Dermis microvascular lymphatic vessel endothelial cell (primary cell): ENCODE measurements at places on chromosomes 1 and 21. TPM values are rescaled to one million over a fixed set of nuclear protein-coding genes. Genes with fewer than 3 reads are reported as not detected.
A peak's percentile ranks its signal among the peaks of the same experiment; 100 is the strongest.

CELA3A gene
- total RNA-seq, result not detected in 2 replicates

ZFP69 gene
- total RNA-seq, result 1.4 and 1.5 TPM in 2 replicates

GLMP gene
- 52.4 and 80.7 TPM in 2 replicates for total RNA-seq

C1orf116 gene
- not detected in 2 replicates for total RNA-seq

SLC26A9 gene
- total RNA-seq, result not detected in 2 replicates

CFHR2 gene
- total RNA-seq, result not detected in 2 replicates

ANKRD34A gene
- under 0.01 TPM in 2 replicates for total RNA-seq

CLEC20A gene
- total RNA-seq, result not detected in 2 replicates

DNA sequence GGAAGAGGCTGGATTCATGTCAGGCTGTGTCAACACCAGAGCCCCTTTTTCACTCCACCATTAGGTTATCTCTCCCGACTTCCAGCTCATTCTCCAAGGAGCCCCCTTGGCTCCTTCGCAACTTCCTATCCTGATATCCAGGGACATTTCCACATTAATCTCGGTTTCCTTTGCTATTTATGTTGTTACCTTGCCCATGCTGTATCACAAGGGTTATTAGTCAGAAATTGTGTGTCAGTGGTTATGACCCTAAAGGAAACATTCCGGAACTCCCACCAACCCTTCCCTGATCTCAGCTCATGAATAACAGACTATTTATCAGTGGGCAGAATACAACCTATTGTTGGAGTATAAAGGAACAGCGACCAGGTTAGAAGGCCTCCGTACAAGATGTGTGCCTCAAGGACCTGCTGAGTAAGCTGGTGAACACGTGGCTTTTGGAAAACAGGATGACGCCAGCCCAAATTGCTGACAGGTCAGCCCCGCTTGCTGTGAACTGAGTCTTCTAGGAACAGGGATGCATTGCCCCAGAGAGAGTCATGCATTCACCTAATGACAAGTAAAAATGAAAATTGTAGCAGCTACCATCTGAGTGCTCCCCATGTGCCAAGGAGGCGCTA lies 121.5 kb downstream of the PLPP3 start:
- peak; percentile 81 for DNase-seq

- DNase-seq, result no peak
Measured at GRCh38 chr1:1623631-1624442, 8.1 kb upstream of the MMP23B start.

- DNase-seq, result peak; percentile 20
Measured at GRCh38 chr1:24111996-24112779, at the start of gene MYOM3. MYOM3 (minus strand) TSS chr1:24112135; CDS start chr1:24108636, 3,499 bp downstream.

GRCh38 chr1:169371404-169371803 lies 3.4 kb downstream of the BLZF1 start:
- DNase-seq, result no peak

DNA sequence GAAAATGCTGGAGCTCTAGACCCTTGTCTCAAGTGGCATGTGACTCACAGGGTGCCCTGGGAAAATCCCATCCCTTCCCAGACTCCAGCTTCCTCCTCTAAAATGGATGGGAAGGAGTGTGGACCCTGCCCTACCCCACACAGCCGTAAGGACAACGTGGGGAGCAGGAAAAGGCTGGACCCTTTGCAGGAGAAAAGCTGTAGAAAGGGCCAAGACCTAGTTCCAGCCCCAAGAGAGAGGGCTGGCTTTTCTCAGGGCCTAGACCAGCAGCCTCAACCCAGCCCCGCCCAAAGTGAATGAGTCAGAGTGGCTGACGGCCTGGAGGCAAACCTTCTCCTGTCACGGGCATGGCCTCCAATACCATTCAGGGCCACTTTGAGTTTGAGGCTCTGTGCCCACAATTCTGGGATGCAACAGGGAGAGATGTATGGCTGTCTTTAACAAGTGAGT lies 1.1 kb downstream of the LAMB3 start:
- peak; percentile 80 for DNase-seq

DNA sequence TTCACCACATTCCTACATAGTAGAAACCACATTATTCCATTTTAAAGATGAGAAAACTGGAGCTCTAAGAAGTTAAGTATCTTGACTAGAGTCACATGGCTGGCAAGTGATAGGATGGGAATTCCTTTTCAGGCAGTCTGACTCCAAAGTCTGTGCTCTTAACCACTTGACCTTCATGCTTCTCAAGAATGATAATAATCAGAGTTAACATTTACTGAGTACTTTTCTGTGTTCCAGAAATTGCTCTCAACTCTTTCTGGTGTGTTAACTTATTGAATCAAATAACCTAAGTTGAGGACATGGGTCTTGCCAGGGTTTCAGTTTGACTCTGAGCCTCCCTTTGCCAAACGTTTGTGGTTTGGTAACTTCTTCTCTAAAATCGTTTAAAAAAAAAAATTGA lies 169.4 kb downstream of the RASAL2 start:
- DNase-seq, result no peak

DNA sequence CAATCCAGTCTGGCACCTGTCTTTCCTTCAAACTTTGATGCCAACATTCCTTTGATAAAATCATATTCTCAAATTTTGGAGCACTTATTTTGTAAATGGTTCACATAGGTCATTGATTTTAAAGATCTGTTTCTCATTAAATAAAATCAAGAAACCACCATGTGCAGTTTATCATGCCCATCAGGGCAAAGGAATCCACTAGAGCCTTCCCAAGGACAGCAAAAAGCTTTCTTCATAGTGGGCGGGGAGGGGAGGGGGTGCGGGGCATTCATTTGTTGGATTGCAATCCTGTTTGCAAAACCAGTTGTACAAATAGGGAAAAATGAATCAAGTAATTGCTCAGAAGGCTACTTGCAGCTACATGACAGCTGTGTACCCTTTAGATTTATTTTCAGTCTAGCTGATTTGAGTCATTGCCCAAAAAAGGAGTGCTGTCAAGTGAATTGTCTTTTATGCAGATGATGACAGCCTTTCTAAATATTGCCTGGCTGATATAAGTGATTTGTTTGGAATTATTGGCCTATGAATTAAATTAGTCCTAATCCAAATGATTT lies 23.0 kb downstream of the LRRC8B start:
- DNase-seq, result peak; percentile 57

GRCh38 chr1:2535455-2535854 lies 5.4 kb upstream of the HES5 start:
- no peak for DNase-seq

GRCh38 chr21:38486706-38487105 lies 11.6 kb downstream of the ERG start:
- no peak for DNase-seq

- no peak for DNase-seq
Measured at GRCh38 chr21:26125433-26126167, 45.0 kb downstream of the APP start.

DNA sequence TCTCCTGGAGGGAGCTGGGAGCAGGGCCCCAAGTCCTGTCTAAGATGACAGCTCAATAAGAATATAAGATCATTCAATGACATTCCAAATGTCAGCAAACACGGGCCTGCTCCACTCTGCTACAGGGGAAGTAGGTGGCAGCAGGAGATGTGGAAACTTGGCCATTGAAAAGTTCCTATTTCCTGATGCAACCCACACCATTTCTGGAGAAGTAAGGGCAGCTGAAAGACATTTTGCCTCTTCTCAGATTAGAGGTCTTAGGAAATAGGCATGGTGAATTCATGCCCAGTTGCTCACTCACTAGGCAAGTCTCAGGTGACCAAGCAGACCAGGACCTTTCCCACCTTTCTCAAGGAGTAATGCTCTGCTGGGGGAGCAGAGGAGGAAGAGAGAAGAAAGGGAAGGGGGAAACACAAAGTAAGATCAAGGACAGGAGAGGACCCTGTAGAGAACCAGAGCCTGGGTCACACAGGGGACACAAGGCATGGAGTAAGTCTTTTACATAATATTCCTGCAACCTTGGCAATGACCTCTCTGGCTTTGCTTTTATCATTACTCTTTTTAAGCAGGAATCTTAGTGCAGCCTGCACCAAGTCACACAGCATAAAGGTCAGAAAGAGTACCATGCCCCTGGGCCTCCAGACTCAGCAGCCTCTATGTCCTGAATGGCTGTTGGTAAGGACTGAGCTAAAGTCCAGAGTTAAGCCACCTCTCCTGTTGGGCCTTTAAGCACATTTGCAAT lies 68.9 kb downstream of the DMAP1 start:
- DNase-seq, result no peak

DNA sequence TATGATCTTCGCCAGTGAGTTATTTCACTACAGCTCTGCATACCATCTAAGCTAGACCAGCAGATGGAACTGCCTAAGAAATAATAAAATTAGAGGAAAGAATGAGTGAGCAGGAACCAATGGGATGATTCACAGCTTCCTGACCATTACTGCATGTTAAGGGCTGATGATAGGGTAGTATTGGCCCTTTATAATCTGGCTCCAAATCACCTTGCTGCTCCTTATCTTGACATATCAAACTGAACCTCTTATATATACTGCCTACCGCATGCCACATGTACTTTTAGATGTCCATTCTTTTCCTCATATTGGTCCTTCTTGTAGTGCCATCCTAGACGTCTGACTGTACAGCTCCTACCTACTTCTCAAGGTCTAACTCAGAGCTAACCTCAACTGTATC lies 524.4 kb downstream of the DPYD start:
- DNase-seq, result peak; percentile 60

DNA sequence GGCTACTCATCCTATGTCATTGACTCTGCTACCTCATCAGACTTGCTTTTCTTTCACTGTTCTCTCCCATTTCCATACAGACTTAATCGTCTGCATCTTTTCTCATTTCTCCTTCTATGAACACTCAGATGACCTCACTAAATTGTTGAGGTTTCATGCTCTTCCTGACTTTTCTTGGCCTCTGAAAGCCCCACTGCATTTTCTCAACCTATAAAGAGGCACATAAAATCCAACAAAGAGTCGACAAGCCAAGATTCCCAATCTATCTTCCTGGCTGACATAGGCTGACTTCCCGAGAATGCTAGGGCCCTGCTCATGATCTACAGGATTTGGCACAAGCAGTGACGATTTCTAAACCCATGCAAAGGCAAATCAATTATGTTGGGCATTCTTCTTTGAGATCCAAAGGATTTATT lies 280.8 kb upstream of the DPYD start:
- DNase-seq, result no peak

- no peak for DNase-seq
Measured at GRCh38 chr1:175218786-175219434, 26.3 kb upstream of the KIAA0040 start.

DNA sequence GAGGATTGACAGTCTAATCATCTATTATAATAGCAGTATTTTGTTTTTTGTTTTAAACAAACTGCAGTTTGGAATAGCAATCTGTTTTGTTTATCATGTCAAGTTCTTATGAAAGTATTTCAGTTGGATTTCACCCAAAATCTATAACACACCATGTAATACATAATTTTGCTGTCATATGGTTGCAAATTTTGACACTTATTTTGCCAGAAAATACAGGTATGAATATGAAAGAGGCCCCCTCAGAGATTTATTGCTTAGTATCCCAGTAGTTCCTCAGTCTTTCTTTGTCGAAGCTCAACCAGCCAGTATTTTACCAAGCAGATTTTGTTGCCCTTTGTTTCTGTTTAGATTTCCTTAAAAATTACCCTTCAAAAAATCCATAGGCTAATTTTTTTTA lies 317.5 kb upstream of the CXADR start:
- DNase-seq, result no peak

GRCh38 chr21:23218667-23219066 lies 2220.5 kb downstream of the NCAM2 start:
- no peak for DNase-seq

DNA sequence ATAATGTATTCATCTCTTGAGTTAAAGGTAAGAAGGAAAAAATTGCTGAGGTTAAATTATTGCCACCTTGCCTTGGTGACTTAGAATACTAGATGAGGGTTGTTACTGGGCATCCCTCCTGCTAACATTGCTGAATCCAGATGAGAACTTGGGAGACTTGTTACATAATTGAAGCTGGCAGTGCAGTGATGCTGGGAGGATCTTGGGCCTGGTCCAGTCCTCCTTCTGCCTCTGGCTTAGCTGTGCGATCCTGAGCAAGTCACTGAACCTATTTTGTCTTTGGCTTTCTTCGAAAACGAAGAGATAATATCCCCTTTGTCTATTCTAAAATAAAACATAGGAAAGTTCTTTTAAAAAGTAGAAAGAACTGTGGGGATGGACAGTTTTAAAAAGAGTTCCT lies 244.9 kb upstream of the NRIP1 start:
- DNase-seq, result no peak

GRCh38 chr1:2632561-2633361 lies at the start of gene MMEL1:
MMEL1 (minus strand) TSS chr1:2633016; CDS start chr1:2629484, 3,532 bp downstream.
- no peak for DNase-seq

- DNase-seq, result no peak
Measured at GRCh38 chr1:200006711-200007110, 20.8 kb upstream of the NR5A2 start.

DNA sequence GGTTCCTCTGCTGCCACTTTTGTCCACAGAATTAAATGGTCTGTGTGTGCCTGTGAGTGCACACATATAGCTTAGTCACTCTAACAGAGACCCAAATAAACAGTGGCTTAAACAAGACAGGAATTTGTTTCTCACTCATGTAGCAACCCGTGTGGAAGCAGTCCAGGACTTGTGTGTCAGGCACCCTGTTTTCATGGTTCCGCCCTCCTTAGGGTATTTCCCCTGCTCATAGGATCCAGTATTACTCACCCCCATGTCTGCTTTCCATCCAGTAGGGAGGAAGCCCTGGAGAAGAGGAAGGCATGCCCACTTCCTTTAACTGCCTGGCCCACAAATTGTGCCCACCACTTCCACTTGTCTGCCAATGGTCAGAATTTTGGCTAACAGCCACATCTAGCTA lies 41.3 kb upstream of the TACSTD2 start:
- DNase-seq, result peak; percentile 68

GRCh38 chr1:233904633-233905415 lies at the start of gene SLC35F3:
SLC35F3 (plus strand) TSS chr1:233904676.
- no peak for DNase-seq

GRCh38 chr1:41700986-41701535 lies 216.6 kb upstream of the EDN2 start:
- no peak for DNase-seq
